Kidney capillary endothelial cell (primary cell): ENCODE measurements at places on chromosomes 12 and 14.

- DNase-seq = no peak
Observed at GRCh38 chr12:25502596-25502995, 50.5 kb downstream of the LMNTD1 start.

DNA sequence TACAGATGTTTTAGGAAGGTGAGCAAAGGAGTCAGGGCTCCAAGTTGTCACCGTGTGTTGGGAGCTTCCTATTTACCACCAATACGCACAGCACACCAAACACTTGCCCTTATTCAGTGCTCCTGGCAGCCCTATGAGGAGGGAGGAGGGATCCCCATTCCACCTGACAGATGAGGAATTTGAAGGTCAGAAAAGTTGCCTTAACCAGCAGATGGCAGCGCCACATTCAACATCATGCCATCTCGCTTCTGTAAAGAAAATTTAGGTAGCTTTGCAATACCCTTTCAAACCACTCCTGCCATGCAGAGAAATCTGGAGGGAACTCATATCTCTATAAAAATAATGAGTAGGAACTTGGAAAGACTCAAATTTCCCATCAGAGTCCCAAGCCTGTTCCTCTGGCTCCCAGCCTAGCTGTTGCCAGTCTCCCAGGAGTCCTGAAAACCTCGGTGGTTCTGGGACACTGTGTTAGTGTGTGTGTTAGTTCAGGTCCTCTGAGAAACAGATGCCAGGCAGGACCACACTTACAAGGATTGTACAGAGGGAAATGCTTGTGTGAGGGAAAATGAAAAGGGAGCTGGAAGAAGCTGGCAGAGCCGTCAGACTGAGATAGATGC, 410.5 kb downstream of the MED13L start:
- DNase-seq = no peak

GRCh38 chr14:37138898-37139297, 33.5 kb downstream of the SLC25A21 start:
- no peak for DNase-seq

GRCh38 chr14:95533391-95533821, 1.4 kb upstream of the GLRX5 start:
- DNase-seq = no peak

DNA sequence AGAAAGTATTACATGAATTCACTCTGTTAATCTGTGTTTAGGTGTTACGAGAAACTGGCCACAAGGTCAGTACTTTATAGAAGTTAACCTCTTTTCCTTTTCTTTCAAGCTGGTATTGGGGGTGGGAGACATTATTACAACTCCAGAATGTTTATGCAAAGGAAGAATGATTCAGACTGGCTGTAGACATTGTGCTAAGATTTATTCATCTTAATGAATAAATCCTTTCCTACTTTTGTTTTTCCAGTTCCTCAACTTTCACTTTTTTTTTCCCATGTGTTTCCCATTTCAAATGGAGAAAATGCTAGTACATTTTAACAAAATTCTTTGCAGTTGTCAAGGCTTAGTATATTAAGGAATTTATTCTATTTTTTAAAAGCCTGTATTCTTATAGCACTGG, 1.3 kb downstream of the OTOGL start:
- peak; percentile 66 for DNase-seq

- DNase-seq = no peak
Observed at GRCh38 chr12:118102609-118103008, 1.2 kb downstream of the VSIG10 start.

DNA sequence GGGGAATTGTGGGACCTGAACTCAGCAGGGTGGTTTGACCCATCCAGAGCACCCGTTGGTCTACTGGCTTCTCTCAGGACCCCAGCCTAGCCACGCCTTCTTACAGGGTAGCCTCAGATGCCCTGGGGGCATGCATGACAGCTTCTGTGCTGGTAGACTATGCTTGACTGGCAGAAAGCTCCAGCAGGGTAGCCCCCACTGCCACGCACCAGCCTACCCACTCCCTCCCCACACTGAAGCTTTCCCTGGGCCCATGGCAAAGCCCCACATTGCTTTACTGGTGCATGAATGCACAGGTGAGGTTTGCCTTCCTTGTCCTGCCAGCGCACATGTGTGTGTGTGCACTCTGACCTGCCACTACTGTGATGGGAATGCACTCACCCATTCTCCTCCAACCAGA, 772.2 kb downstream of the LRFN5 start:
- DNase-seq = no peak

- DNase-seq = no peak
Observed at GRCh38 chr12:113134071-113134470, 1.5 kb downstream of the RASAL1 start.

DNA sequence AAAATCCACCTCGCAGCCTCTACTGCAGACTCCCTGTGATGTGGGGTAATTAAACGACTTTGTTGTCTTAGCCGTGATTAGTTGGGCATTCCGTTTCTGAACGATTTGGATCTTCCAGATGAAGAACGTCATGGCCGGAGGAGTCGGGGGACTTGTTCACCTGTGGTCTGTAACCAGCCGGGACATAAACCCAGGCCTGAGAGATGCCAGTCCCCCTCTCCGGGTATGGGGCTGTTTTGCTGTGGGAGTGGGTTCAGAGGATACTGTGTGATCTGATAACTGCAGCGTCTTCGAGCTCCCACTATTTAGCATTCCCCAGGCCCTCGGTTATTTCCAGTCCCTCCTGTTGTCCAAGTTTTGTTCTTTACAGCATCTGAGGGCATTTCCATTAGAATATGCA, 96.1 kb downstream of the PIWIL1 start:
- no peak for DNase-seq

DNA sequence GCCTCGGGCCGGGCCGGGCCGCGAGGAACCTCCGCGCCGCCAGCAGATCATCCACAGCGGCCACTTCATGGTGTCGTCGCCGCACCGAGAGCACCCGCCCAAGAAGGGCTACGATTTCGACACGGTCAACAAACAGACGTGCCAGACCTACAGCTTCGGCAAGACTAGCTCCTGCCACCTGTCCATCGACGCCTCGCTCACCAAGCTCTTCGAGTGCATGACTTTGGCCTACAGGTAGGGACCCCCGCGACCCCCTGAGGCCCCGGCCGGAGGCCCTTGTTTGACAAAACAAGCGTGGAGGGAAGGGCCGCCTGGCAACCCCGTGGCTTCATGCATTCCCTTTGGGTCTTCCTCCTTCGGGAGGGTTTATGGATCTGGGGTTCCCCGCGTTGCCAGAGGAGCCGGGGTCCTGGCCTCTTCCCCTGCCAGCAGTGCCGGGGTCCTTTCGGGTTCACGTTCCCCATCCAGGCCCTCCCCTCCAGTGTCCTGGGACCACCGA, 526 bp downstream of the MLXIP start:
- no peak for DNase-seq
